T47D (cell line): ENCODE measurements at places on chromosomes 2 and 18.

- DNase-seq: no peak
These were observed 13.8 kb upstream of the GATA6 start for GRCh38 chr18:22155584-22155983.

DNA sequence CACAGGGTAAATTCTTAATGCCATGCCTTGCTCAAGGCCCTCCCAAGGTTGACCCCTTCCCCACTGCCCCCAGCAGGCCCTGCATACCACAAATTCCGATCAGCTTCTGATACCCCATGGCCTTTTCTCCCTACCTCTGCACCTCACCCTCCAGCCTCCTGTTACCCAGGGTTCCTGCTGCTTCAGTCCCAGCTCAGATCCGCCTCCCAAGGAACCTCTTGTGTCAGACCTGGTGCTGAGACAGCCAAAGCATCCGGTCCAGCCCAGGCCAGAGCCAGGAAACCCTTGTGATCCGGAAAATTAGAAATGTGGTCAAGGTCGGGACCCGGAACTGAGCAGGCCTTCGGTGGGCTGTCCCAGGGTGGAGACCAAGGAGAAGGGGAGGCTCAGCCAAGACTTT lies 231.3 kb downstream of the BCL2 start:
- no peak for DNase-seq

DNA sequence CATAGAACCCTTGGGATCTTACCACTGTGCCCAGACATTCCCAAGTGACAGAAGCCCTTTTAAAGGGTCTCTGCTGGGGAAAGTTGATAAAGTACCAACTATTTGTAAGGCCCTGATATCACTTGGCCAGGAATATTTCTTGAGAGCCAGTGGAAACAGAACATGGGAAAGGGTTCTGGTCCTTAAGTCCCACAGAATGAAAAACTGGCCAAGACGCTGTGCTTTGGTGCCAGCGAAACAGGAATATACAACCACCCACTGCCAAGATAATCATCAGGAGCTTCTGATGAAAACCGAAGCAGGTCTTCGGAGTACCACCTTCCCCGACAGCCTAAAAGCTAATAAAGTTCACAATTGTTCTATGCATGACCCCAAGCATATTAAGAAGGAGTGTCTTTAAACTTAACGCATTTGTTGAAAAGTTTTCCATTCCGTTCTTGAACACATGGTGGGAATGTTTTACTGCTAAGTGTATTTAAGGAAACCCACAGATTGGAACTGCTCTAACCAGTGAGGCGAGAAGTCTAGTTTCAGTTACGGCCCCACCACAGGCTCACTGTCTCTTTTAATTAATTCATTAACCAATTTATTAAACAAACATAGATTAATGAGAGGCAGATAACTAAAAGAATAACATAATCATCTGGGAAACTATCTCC lies 152.6 kb downstream of the ANKRD44 start:
- DNase-seq: peak; percentile 49

GRCh38 chr2:230537531-230537976 lies 121.6 kb downstream of the SP100 start:
- no peak for DNase-seq

DNA sequence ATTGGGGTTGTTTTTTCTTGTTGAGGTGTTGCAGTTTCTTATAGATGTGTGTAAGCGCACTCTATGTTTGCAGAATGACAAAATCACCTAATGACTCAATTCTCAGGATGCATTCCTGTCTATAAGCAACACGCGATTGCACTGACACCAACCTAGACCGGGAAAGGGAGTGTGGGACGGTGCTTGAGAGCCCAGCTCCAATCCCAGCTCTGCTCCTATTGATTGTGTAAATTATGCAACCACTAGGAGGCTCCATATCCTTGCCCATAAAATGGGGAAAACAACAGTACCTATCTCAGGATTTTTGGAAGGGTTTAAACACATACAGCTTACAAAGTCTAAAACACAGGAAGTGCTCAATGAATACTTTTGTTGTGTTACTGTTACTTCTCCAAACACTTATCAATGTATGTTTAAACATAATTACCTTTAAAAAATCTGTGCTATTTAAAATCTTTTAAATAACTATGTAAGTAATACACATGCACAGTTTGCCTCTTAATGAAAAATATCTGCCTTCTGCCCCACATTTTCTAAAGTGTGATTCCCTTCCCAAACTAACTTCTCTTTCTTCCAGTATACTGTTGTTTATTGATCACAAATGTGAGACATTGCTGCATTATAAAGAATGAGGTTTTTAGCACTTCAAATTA lies 132.5 kb downstream of the SPHKAP start:
- peak; percentile 67 for DNase-seq

- no peak for DNase-seq
These were observed 10.8 kb downstream of the IL36B start for GRCh38 chr2:113041871-113042270.

DNA sequence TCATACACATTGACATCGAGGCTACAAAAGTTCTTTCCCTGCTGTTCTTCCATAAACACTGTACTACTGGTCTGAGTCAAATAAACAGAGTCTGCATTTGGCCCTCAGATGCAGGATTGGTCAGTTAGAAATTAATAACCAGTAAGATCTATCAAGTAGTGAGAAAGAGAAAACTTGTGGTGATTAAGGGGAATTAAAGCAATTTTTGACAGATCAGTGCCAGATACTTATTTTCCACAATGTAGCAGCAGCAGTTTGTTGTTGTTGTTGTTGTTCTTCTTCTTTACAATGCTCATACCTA lies 85.0 kb downstream of the IKZF2 start:
- no peak for DNase-seq

GRCh38 chr2:11491348-11491933 lies 25.5 kb upstream of the E2F6 start:
- no peak for DNase-seq

GRCh38 chr2:101160454-101160853 lies 9.3 kb upstream of the TBC1D8 start:
- DNase-seq: peak; percentile 36

DNA sequence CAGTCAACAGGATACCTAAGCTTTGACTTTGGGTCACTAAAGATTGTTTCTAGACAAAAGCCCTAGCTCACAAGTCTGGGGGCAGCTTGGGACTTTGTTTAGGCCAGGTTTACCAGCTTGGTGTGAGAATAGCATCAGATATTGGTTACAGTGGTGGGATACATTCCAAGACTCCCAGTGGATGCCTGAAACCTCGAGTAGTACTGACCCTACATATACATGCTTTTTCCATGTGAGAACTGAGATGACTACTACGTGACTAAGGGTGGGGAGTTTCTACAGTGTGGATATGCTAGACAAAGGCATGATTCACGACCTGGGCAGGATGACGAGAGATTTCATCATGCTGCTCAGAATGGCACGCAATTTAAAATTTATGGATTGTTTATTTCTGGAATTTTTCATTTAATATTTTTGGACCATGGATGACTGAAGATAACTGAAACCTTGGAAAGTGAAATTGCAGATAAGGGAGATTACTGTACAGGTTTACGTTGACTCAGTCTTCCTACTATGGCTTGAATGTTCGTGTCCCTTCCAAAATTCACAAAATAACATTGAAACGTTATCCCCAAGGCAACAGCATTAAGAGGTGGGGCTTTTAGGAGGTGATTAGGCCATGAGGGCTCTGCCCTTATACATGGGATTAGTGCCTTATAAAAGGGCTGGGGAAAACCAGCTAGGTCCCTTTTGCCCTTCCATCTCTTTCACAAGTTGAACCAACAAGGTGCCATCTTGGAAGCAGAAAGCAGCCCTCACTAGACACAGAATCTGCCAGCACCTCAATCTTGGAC lies 50.2 kb upstream of the CTAGE1 start:
- DNase-seq: no peak

- no peak for DNase-seq
These were observed 66.4 kb downstream of the KCNF1 start for GRCh38 chr2:10978090-10978670.

DNA sequence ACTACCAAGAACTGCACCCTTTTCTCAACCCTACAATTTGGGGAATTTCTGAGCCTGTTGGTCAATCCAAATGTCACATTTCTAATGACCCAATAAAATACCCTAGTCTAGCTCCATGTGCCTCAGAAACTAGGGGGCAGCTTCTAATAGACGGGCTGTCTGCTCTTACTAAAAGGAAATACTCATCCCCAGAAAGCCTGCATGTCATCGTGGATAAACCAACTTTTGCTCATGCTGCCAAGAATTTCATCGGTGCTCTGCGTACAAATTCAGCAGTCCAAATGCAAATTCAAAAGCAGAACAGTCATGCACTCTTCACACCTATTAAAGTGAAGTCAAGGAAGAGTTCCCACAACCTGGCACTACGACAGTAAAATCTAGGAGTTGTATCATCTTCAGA lies 377.3 kb downstream of the LNPK start:
- DNase-seq: no peak

- no peak for DNase-seq
These were observed 7.2 kb downstream of the HADHB start for GRCh38 chr2:26251893-26252292.

GRCh38 chr2:174176898-174177297 lies 71.4 kb downstream of the OLA1 start:
- no peak for DNase-seq

DNA sequence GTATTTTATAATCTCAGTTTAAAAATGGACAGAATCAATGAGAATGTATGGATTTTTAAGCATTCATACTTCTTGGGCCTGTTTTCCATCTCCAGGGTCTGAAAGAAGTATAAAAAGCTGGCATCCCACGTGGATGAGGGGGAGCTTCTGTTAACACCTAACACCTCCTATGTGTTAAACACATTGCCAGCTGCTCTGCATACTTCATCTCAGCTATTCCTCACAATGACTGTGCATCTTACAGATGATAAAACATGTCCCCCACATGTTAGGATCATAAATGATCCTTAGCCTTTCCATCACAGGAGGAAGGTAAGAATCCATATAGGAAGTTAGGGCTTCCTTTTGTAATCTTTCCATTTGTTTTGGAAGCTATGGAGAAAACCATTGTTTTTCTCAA lies 239.1 kb downstream of the AGPS start:
- no peak for DNase-seq

DNA sequence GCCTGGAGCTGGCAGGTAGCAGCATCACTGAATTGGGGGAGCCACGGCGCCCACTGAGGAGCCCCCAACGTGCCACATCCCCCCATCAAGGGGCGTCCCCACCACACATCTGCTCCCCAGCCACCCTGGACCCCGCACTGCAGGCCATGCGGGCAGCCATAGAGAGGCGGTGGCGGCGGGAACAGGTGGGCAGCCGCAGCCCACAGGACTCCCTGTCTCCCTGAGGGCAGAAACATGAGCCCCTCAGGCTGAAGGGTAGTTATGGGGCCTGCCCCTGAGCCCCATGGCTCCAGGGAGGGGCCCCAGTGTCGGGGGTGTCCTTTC lies 26.6 kb downstream of the CROCC2 start:
- no peak for DNase-seq

DNA sequence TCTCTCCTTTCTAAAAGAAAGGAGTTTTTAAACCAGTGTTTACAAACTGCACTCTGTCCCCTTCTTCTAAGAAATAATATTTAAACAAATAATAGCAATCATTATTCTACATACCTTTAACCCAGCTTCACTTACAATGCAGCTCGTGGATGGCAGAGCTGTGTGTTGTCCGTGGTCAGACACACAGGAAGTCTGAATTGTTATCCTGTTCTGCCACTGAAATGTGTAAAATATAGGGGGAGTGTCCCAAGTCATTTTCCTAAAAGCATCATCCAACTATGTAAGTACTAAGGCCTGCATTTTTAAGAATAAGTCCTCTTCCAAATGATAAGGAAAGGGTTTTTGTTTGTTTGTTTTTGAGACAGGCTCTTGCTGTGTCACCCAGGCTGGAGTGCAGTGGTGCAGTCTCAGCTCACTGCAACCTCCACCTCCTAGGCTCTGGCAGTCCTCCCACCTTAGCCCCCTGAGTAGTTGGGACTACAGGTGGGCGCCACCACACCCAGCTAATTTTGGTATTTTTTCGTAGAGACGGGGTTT lies 2.7 kb upstream of the PPP4R1 start:
- DNase-seq: no peak

DNA sequence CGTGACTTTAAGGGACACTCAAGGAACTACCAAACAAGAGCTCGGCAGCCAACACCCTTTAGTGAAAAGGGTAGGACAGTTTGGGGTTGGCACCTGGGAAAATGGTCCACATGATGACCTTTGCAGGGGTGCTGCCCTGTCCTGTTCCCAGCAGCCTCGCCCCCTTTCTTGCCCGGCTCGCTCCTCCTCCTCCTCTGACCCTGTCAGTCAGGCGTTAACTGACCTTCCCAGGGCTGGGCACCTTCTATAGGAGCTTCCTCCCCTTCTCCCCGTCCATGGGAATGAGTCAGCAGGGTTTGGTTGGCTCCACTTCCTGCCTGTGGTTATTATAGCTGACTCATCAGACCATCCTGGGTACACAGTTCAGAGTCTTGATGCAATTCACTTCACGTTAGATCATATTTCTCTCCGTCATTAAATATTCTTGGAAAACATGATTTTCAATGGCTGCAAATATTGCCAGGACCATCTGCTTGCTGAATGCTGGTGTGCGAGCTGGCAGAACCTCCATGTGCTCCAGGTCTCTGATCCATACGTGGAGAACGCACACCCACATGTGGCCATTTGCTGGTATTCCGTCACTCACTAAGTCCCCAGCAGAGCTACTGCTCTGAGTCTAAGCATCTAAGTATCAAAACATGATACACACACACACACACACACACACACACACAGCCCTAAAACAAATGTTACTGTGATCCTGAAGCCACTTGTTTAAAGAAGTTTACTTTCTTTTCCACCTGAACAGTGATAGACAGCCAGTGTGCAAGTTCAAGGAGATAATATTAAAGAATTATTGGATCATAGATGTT lies 185.0 kb downstream of the ANAPC1 start:
- DNase-seq: peak; percentile 45
